ENCODE measurements at places on chromosomes 3 and 15.

GRCh38 chr3:127710155-127710941 is 37.6 kb downstream of the ABTB1 start:
- DNase-seq = no peak

DNA sequence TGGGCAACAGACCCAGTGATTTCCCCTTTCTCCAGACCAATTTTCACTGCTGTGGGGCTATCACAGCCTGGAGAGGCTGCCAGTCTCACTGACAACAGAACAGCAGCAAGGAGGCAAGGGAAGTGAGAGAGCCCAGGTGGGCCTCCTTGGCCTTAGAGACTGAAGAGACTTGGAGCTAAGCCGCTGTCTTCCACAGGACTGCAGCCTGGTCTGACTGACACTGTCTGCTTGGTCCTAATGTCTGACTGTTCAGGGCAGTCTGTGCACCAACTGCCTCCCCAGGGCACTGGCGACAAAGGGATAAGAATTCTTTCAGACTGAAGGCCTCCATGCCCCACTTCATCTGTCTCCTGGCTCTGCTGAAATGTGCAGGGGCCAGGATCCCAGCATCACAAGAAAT is 11.5 kb downstream of the POMGNT2 start:
- DNase-seq = no peak

GRCh38 chr3:80040067-80040466 is 272.3 kb upstream of the ROBO1 start:
- DNase-seq = no peak

DNA sequence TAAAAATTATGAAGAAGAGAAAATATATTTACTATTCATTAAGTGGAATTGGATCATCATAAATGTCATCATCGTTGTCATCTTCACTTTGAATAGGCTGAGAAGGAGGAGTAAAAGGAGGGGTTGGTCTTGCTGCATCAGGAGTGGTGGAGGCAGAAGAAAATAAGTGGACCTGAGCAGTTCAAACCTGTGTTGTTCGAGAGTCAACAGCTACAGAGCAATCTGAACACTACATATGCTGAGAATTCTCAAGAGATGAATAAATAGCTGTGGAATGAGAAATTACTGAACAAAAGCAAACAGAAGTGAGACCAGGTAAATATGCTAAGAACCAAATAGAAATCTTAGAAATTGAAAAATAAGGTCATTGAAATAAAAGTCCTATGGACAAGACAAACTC is 32.3 kb upstream of the CCK start:
- no peak for DNase-seq

Measured in fibroblast of pulmonary artery (primary cell).